ENCODE measurements at places on chromosomes 1 and 21.

DNA sequence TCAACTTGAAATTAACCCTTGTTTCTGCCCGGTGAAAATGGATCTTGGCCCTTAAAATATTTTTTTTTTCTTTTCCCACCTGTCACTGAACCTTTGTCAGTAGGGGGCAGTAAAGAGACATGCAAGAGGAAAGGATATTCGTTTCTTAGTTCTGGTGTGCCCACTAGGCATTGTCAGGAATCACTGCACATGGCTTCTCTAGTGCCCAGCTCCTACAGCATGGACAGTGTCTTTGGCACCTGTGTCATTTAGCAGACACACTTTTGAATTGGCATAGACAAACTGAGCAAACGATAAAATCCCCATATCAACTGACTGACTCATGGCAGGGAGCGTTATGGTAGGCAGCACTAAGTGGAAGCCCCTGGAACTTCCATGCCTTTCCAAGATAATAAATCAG is 1048.1 kb downstream of the BRINP3 start:
- DNase-seq = no peak

GRCh38 chr1:30313176-30313575 is 410.2 kb downstream of the MATN1 start:
- no peak for DNase-seq

- no peak for DNase-seq
These were observed 11.2 kb downstream of the IFT25 start for GRCh38 chr1:53934170-53934765.

GRCh38 chr1:206524739-206525364 is 17.5 kb downstream of the RASSF5 start:
- DNase-seq = no peak

DNA sequence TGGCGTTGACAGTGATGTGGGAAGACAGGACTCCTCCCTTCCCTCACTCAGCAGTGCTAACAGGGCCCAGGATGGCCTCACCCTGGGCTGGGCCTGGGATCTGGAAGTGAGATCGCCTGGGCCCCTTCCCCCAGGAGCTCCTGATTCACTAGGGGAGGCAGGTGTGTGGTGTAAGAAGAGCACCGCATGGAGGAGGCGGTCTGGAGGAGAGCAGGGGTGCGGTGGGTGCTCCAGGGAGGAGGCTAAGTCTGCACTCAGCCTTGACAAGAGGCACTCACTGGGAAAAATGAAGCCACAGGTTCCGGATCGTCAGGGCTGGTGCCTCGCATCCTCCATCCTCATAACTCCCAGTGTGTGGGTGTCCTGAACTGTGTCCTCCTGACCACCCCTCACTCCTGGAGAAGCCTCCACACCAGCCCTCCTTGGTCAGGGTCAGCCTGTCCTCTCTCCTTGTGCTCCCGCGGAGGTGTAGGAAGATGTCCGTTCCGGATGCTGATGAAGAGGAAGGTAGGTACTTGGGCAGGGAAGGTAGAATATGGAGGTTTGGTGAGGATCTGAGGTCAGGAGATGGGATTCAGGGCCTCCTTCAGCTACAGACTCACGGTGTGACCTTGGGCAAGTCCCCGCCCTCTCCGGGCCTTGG is 142.1 kb upstream of the WNT4 start:
- no peak for DNase-seq

DNA sequence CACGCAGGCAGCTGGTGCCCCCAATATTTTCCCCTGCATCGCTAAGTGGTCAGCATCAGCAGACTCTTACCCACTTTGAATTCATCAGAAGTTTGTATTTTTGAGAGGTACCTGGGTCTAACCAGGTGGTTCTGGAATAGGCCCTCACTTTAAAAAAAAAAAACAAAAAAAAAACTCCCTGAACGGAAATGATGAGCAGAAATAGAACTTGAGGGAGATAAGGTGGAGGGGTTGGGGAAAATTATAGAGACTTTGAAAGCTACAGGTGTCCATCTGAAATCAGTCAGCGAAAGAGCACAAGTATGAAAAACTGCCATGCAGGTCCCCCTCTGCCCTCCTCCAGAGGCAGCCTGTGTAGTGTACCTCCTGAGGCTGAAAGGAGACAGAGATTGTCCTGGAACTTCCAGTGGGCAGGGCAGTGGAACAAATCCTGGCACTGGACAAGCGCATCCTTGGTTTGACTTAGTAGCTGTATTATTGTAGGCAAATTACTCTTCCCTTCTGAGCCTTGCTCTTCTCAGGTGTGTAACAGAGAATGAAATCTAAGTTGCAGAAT is 1.2 kb downstream of the SLAMF7 start:
- no peak for DNase-seq

- DNase-seq = no peak
These were observed 19.7 kb upstream of the RGS7 start for GRCh38 chr1:241376701-241377100.

- DNase-seq = no peak
These were observed 7.6 kb upstream of the C1orf74 start for GRCh38 chr1:209791920-209792319.

GRCh38 chr1:52337439-52337838 is 28.6 kb downstream of the CC2D1B start:
- no peak for DNase-seq

GRCh38 chr21:31546443-31547170 is 112.9 kb upstream of the SOD1 start:
- no peak for DNase-seq

- DNase-seq = no peak
These were observed 263.6 kb upstream of the USP24 start for GRCh38 chr1:55478742-55479141.

DNA sequence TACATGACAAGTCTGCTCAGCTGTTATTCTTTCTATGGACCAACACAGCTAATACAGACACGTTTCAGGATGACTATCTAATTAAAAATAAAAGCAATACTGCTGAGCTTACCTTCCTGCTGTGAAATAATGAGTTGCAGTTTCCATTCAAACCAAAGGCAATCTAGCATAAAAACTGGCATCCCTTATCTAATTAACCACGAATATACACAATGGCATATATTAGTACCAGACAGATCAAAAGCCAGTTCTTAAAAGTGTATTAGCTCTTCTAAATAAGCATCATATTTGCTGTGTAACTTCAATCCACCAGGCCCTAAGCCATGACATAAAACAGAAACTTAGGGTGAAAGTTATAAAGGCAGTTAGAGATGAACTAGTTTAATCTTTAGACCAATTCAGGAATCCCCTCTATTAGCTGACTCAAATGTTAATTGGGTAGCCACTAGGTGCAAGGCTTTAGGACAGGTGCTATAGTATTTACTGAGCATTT is 20.6 kb downstream of the TESK2 start:
- DNase-seq = no peak

GRCh38 chr1:215971793-215972441 is 404.8 kb downstream of the KCTD3 start:
- no peak for DNase-seq

DNA sequence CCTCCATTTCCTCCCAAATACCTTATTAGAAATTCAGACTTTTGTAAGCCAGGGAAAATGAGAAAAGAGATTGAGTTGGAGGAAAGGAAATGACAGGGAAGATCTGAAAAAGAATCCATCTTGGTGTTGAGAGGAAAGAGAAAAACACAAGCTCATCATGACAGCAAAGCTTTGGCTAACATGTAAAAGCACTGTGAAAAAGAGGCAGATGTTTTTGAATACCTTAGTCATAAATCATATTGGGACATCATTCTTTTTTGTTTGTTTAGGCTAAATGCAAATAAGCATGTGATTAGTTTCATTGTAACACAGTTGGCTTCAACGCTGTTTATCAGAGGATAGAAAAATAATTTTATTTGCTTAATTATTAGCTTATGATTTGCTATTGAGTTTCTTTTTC is 64.6 kb downstream of the LHX8 start:
- DNase-seq = no peak

DNA sequence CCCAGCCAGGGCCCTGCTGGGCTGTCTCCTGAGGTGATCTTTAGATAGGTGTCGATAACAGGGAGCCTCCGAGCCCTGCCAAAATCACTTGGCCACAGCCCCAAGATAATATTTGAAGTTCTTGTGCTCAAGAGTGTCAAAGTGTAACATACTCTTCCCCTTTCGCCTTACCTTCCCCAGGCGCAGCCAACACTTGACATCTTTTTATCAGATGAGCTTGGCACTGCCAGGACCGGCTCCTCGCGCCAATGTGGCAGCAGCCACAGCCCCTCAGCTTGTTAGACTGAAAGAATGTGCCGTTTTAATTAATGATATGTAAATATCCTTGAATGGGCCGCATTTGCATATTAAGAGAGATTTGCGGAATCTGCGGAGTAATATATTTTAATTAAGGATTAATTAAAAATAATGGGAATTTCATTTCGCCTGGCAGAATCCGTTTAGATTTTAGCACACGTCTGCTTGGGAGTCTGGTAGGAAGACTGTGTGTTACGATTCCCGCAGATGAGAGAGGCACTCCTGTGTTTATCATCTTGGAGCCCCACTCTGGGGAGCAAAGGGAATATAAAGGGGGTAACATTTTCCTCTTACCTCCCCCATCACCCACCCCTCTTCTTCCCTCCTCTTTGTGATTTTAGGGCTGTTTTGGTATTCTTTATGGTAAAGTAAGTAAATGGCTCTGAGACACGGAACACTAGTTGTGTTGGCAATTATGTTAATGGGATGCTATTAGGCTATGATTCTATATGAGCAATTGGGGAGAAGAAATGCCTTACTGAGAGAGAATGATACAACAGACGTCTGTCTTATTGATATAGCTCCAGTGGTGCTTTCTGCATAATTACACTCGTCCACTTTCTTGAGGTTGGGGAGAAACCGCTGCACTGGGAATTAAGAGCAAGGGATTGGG is 109.8 kb downstream of the PBX1 start:
- no peak for DNase-seq

GRCh38 chr1:7940745-7941436 is at the start of gene TNFRSF9:
Gene TNFRSF9, minus strand, starts transcription at chr1:7940839. Its CDS starts 845 bp downstream, at chr1:7939994.
- DNase-seq = peak; percentile 49

GRCh38 chr1:175078629-175079028 is 11.0 kb downstream of the TNN start:
- no peak for DNase-seq

DNA sequence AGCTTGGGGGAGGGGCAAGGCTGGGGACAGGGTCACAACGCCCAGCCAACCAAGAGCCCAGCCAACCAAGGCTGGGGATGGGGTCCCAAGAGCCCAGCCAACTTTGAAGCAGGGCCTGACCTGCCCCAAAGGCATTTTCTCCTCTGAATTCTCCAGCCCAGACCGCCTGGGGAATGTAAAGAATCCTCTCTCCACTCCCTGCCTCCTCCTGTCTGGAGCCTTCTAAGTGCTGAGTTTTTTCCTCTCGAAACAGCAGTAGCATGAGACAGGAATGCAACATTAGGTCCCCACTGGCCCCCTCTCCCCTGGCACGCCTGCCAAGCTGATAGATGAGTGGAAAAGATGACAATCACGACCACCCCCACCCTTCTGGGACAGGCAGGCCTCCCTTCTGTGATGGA is 17.0 kb downstream of the C1orf198 start:
- no peak for DNase-seq

DNA sequence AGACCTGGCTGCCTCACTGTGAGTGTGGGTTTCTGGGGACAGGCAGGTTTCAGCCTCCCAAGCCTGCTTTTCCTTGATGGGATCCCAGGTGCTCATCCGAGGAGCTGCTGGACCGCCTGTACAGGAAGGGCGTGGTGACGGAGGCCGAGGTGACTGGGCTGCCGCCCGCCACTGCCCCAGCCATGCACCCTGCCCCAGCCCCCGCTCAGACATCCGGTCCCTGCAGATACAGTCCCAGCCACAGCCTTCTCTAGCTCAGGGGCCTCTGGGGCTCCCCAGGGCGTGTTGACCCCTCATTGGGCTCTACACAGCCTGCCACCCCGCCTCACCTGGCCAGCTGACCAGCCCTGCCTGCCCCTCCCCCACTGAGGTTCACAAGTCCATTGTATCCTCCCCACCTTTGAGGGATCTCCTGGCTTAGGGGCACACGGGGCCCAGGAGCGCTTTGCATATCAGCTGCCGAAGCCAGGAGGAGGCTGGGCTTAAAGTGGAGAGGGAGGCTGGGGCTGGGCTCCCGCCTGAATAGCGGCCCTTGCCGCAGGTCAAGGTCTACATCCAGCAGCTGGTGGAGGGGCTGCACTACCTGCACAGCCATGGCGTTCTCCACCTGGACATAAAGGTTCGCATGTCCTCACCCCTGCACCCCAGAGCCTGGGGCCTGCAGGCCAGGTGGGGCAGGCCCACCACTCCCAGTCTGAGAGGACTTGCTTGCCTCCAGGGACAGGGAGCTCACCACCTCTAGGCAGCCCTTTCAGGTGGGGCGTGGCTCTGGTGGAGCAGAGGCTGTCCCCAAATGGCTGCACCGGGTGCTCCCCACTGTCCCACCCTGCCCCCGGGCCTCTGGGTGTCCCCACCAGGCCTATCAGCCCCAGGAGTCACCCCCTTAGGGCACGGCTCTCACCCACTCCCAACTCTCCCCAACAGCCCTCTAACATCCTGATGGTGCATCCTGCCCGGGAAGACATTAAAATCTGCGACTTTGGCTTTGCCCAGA is 38.5 kb downstream of the TRIM11 start:
- no peak for DNase-seq

GRCh38 chr1:38139738-38140487 is 93.3 kb upstream of the POU3F1 start:
- DNase-seq = no peak

DNA sequence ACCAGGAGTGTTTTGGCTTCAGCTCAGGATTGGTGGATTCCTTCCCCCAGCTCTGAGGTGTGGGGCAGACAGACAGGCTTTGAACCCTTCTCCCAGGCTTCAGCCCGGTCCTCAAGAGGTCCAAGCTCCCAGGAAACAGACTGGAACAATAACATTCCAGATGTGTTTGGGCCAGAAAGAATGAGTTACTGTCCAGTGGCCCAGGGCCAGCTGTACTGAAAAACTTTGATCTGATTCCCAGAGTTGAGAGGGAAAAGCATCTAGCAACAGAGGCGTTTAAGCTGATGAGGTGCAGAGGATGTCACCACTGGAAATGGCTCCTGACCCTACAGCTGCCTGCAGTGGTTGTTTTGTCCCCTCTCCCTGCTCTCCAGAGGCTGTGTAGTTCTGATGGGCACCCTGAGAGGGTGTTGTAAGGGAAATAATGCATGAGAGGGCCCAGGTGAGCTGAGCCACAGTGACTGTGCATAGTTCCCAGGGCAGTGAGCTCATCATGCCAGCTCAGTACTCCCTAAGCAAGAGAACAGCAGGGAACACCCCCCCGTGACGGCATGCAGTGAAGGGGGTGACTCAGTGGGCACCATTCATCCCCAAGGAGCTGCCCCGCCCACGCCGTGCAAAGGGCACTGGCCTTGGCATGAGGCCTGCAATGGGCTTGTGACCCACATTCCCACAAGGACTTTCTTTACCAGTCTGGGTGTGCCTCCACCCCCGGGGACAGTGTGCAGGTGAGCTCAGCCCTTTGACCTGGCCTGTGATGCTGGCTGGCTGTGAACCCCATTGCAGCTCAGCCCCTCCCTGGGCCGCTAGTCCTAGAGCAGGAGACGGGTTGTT is 13.8 kb upstream of the SFN start:
- no peak for DNase-seq

GRCh38 chr1:45458894-45459293 is 32.1 kb downstream of the TESK2 start:
- DNase-seq = no peak

GRCh38 chr1:165342168-165342567 is 14.3 kb downstream of the LMX1A start:
- no peak for DNase-seq

GRCh38 chr1:234852659-234853058 is 242.7 kb upstream of the IRF2BP2 start:
- DNase-seq = no peak

- no peak for DNase-seq
These were observed 15.2 kb downstream of the PIP5K1A start for GRCh38 chr1:151213560-151213959.
